Globus pallidus (tissue), 1 donor: ENCODE measurements at places on chromosomes 6 and 20.

GRCh38 chr6:6758915-6759654 lies 170.6 kb downstream of the LY86 start:
- DNase-seq = peak; percentile 56

- no peak for DNase-seq
Observed at GRCh38 chr6:131976545-131977061, 25.4 kb upstream of the CCN2 start.

- DNase-seq = no peak
Observed at GRCh38 chr6:7169296-7169721, 61.5 kb downstream of the RREB1 start.

GRCh38 chr20:7703996-7704395 lies 236.3 kb downstream of the HAO1 start:
- DNase-seq = peak; percentile 66

- no peak for DNase-seq
Observed at GRCh38 chr6:72824833-72825232, 203.0 kb downstream of the KCNQ5 start.

DNA sequence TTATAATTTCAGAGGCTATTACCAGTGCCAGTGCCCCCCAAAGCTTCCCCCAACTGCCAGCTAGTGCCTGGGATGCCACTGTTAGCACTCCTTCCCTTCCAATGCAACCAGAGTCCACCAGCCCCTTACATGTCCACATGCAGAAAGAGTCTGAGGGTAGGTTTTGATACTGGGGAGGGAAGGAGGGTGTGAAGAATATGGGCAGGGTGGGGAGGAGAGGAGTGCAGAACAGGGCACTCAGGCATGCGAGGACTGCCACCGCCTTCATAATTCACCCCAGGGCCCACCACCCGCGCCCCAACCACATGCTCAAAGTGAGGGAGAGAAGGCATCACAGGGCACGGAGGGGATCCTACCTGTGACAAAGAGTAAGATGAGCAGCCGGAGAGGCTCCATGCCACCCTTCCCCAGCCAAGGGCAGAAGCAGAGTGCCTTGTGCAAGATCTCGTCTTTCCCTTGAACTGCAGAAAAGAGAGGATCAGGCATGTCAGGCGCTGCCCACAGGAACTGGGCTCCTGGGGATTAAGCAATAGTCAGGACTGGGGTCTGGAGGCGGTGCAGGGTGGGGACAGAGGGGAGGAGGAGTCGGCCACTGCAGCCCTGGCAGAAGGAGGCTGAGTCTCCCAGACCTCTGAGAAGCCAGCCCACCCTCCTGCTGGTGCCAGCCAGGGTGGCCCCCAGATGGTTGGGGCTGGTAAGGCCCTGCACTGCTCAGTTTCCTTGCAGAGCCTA lies at the start of gene TREM2:
TREM2 (minus strand) TSS at position 430 of the 732 bp plus-strand sequence; CDS start at position 396, 34 bp downstream.
- no peak for DNase-seq

GRCh38 chr20:51531141-51531710 lies 11.3 kb downstream of the NFATC2 start:
- no peak for DNase-seq

GRCh38 chr6:141301779-141302178 lies 830.9 kb upstream of the GJE1 start:
- no peak for DNase-seq

- DNase-seq = no peak
Observed at GRCh38 chr6:34090529-34090928, 55.4 kb downstream of the GRM4 start.

DNA sequence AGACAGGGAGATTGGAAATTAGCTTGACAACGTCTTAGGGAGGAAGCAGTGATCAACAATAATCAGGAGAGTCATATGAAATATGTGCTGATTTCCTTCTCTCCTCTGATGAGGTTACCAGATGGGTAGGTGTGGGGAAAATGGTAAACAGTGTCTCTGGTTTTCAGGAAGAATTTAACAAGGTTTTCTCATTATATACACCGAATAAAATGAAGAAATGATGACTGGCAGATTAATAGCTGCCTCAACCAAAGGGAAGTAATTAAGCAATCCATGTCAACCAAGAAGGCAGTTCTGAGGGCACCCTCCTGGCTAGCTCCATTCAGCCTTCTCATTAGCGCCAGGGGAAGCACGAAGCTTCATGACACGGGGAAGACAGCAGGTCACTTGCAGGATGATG lies 12.7 kb upstream of the RAMACL start:
- no peak for DNase-seq

- no peak for DNase-seq
Observed at GRCh38 chr20:9145142-9145541, 76.3 kb downstream of the PLCB4 start.

DNA sequence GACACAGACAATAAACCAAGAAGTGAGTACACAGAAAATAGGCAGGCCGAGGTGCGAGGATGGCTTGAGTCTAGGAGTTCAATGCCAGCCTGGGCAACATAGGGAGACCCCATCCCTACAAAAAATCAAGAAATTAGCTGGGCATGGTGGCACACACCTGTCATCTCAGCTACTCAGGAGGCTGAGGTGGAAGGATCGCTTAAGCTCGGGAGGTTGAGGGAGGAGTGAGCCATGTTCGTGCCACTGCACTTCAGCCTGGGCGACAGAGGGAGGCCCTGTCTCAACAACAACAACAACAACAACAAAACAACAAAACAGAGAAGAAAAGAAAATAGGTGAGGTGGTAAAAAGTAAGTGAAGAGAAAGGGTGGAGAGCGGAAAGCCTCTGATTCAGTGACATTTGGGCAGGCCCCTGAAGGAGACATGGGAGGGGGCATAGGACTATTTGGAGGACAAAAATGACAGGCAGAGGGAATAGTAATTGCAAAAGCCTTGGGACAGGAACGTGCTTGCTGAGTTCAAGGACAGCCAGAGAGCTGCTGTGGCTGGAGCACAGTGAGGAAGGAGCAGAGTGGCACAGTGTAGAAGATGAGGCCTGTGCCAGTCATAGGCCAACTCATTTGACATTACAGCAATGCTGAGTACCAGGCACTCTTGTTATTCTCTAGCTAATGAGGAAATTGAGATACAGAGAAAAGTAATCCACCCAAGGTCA lies 160.6 kb downstream of the VEGFA start:
- DNase-seq = no peak

DNA sequence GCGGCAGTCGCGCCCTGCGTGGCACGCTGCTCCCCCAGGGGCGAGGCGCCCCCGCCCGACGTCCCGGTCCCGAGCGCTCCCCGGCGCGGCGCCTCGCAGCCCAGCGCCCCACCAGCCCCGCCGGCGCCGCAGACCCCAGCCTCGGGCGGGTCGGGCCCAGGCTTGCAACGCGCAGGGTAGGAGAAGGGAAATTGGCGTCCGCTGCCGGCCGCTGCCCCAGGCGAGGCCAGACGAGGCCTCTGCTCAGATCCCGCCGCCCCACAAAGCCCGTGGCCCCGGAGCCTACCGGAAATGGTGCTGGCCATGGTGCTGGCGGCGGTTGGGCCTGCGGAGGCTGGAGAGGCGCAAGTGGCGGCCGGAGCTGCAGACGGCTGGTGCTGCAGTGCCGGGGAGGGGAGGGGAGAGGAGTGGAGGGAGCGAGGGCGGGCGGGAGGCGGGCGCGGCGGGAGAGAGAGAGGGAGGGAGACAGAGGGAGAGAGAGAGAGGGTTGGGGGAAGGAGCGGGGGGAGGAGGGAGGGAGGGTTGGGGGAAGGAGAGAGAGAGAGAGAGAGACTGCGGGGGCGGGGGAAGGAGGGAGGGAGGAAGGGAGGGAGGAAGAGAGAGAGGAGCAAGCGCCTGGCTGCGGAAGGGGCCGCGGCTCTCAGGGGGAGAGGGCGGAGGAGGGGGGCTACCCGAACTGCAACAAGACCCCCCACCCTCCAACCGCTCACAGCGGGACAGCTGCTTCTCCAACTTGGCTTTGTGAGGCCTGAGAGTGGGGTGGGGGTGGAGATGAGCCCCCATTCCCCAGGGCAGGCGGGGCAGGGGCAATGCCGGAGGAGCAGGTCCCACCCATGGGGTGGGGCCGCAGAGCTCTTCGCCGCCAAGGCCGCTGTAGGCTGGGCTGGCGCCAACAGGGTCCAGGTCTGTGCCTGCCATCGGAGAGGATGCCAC lies at the start of gene STMN3:
STMN3 (minus strand) TSS at position 384 of the 933 bp plus-strand sequence; CDS start at position 305, 79 bp downstream.
- peak; percentile 85 for DNase-seq

- DNase-seq = peak; percentile 33
Observed at GRCh38 chr20:36493801-36494114, 47.6 kb upstream of the MYL9 start.

GRCh38 chr20:19973961-19974629 lies 43.1 kb upstream of the NAA20 start:
- DNase-seq = peak; percentile 73

DNA sequence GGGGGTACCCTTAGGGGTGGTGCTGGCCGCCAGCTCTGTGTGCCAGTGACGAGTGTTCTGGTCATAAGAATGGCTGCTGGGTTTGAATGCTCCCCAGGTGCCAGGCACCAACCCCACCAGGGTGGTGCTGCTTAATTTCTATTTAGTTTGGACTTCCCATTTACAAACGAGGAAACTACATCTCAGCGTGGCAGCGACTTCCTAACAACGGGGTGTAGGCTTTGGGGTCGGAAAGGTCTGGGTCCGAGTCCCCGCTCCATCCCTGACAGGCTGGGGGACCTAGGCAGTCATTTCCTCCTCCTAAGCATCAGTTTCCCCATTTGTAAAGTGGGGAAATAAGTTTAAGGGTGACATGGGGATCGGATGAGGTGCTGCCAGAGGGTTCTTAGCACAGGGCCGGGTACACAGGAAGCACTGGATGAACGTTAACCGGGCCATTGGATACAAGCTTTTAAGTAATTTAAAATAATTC lies 30.3 kb downstream of the CEBPB start:
- no peak for DNase-seq

- peak; percentile 21 for DNase-seq
Observed at GRCh38 chr6:27332692-27333641, 20.9 kb upstream of the POM121L2 start.

DNA sequence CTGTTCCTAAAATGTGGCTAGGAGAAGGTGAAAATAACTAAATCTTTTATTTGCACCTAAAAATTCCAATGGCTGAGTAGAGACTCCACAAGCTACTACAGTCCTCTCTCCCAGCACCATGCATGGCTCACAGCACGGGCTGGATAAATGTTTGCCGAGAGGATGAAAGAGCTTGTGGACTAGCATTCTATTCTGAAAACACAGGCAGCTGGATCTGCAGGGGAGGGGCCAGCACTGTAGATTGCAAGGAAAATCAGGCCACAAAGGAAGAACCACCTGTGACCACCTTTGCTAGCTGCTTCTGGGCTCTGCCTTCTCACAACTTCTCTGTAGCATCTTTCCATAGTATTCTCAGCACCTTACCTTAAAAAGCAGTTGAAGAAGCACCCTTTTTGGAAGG lies 46.6 kb downstream of the CLIC5 start:
- no peak for DNase-seq

DNA sequence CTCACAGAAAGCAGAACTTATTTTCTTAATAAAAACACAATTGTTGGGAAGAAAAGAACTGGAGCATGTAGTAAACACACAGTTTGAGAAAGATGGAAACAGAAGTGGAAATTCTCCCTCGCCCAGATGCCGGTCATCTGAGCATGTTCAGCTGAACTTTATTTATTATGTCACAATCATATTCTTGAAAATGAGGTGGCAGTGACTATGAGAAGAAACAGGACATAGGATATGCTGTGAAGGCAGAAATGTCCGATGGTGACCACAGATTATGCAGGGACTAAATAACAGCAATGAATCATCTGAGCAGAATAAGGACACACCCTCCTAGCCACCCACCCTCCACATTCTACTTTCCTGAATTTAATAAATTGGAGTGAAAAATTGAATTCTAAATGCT lies 425.3 kb upstream of the NOX3 start:
- no peak for DNase-seq

DNA sequence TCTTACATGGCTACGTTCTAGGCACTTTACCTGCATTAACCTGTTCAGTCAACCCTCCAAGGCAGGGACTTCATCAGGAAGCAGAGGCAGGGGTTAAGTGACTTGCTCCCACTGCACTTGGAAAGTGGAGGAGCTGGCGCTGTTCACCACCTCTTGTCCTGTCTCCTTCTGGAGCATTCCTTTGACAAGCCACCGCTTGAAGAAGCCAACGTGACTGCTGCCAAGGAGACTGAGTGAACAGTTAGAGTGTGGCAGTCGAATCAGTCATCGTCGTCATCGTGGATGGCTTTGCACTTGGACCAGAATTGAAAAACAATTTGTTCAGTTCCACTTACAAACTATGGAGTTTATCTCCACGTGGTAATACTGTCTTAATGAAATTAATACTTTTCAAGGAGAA lies 60.9 kb downstream of the TULP4 start:
- no peak for DNase-seq

DNA sequence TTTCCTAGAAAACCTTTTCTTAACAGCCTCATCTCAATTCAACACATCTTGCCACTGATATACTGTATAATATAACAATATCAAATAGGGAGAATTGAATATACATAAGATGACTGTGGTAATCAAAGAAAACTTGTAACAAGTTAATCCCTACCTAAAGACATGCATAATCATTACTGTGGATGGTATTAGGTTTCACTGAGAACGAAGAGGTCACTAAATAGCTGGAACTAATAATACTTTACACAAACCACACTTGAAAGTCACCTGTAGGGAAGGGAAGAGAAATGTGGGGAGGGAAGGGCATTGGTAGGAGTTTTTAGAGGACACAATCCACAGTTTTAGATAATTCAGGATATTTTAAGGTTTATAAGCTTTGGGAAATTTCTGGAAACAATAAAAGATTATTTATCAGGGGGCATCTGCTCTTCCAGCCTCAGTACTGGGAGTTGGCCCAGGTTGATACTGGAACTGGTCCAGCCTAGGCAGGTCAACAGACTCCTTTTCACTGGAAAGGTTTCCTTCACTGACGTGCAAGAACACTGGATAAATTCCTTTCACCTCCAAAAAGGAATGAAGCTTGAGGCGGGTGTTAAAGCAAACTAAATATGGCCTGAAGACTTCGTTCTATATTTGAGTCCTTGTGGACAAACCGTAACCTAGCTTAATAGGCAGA lies 44.0 kb downstream of the MAP7 start:
- no peak for DNase-seq

DNA sequence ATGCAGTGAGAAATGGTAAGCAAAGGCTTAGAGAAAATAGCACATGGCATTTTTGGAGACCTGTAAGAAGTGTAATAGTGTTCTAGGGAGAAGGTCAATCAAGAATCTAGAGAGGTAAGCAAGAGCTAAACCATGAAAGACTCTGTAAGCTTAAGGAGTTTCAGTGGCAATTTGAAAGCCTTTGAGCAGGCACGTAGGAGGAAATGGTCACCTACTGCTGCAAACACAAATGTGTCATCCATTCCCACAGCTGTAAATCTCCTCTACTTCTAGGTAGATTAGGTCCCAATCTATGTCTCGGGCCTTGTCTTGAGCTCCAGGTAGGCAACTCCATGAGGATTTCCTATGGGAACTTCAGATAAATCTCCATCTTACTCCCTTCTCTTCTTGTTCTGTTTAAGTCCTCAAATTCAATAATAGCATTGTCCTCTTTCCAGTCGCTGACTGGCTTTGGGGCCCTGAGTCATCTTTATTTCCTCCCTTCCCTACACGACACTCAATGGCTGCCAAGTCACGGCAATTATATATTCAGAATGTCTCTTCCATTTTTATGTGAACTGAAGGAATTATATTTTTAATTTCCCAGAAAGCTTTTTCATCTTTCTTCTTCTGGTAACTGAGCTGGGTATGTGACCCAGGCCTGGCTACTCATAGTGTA lies 24.2 kb upstream of the PAQR8 start:
- no peak for DNase-seq
